ENCODE measurements at places on chromosomes 7 and 10. TPM values are rescaled to one million over a fixed set of nuclear protein-coding genes. Genes with fewer than 3 reads are reported as not detected.

The RADIL gene
- 9.8 TPM for total RNA-seq

The TFR2 gene
- 5.6 TPM for total RNA-seq

The OR2A42 gene
- 0.27 TPM for total RNA-seq

The CLCN1 gene
- total RNA-seq = 0.23 TPM

The ARID5B gene
- 1.5 TPM for total RNA-seq

The SUN3 gene
- 0.52 TPM for total RNA-seq

The H2BK1 gene
- not detected for total RNA-seq

The TWIST1 gene
- total RNA-seq = 0.24 TPM

The BUD31 gene
- 77.1 TPM for total RNA-seq

All from GM23338 (cell line).